Astrocyte (in vitro differentiated cells and primary cell): ENCODE measurements at places on chromosomes 3 and 15. TPM values are rescaled to one million over a fixed set of nuclear protein-coding genes. Genes with fewer than 3 reads are reported as not detected.

GRCh38 chr3:69784954-69785514 is 45.8 kb downstream of the MITF start:
- DNase-seq, result peak; percentile 85
- peaks cover 25% of the 10 kb centered on the region for H3K4me1 ChIP-seq
- H3K4me3 ChIP-seq, result no peak overlapping the region
- no peak overlapping the region for H3K27ac ChIP-seq
- H3K27me3 ChIP-seq, result no peaks in the 10 kb centered on the region

GRCh38 chr3:169390741-169391305 is 272.7 kb downstream of the MECOM start:
- H3K4me1 ChIP-seq, result no peaks in the 10 kb centered on the region
- no peaks in the 10 kb centered on the region for H3K27me3 ChIP-seq
- DNase-seq, result peak; percentile 22
- H3K4me3 ChIP-seq, result no peak overlapping the region
- no peak overlapping the region for H3K27ac ChIP-seq

NUP210 gene
- 0.36 and 1.2 TPM in 2 replicates for total RNA-seq

GRCh38 chr15:99677540-99678134 is 55.6 kb downstream of the LYSMD4 start:
- DNase-seq, result no peak
- no peaks in the 10 kb centered on the region for H3K27me3 ChIP-seq
- peaks cover 4% of the 10 kb centered on the region for H3K4me1 ChIP-seq
- H3K27ac ChIP-seq, result no peak overlapping the region

GRCh38 chr3:172516318-172517214 is 6.7 kb downstream of the TNFSF10 start:
- H3K4me1 ChIP-seq, result peaks cover 11% of the 10 kb centered on the region
- peak overlapping the region; percentile 58 for H3K27ac ChIP-seq
- no peaks in the 10 kb centered on the region for H3K36me3 ChIP-seq
- peak; percentile 95 for DNase-seq
- no peak overlapping the region for H3K4me3 ChIP-seq

DNA sequence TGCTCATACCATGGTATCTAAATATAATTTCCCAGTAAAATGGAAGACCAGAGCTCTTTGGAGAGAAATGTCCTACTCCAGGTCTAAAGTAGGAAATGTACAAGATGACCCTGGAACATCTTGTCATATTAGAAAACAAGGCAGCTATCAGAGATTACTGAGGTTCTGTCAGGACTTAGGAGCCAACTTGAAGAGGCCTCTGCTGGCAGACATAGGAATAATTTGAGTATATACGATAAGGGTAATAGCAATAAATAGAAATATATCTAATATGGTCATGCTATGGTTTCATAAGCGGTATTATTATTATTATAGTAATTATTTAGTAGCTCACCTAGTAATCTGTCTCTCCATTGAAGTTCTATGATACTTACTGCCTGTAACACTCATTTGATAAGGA is 224.2 kb downstream of the SOX2 start:
- H3K4me3 ChIP-seq, result no peak overlapping the region
- no peak overlapping the region for H3K27ac ChIP-seq
- no peaks in the 10 kb centered on the region for H3K27me3 ChIP-seq
- H3K4me1 ChIP-seq, result no peaks in the 10 kb centered on the region
- no peak for DNase-seq

DNA sequence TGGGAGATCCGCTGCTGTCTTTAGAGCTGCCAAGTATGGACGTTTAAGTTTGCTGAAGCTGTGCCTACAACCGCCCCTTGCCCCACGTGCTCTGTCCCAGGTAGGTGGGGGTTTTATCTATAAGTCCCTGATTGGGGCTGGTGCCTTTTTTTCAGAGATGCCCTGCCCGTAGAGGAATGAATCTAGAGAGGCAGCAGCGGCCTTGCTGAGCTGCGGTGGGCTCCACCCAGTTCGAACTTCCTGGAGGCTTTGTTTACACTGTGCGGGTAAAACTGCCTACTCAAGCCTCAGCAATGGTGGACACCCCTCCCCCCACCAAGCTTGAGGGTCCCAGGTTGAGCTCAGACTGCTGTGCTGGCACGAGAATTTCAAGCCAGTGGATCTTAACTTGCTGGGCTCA is 83.4 kb upstream of the FGF7 start:
- no peaks in the 10 kb centered on the region for H3K27me3 ChIP-seq
- no peak for DNase-seq
- H3K4me1 ChIP-seq, result no peaks in the 10 kb centered on the region
- H3K36me3 ChIP-seq, result no peaks in the 10 kb centered on the region
- H3K27ac ChIP-seq, result no peak overlapping the region

DNA sequence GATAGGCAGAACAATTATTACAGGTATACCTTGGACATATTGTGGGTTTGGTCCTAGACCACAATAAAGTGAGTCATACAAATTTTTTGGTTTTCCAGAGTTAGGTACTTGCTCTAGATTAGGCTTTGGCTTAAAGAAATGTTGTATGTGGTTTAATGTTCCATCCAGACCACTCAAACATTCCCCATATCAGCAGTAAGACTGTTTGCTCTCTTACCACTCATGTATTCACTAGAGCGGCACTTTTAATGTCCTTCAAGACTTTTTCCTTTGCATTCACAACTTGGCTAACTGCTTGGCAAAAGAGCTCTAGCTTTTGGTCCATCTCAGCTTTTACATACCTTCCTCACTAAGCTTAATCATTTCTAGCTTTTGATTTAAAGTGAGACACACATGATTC is 250.5 kb upstream of the SETMAR start:
- H3K4me1 ChIP-seq, result no peaks in the 10 kb centered on the region
- H3K36me3 ChIP-seq, result no peaks in the 10 kb centered on the region
- no peaks in the 10 kb centered on the region for H3K27me3 ChIP-seq
- no peak overlapping the region for H3K27ac ChIP-seq
- no peak for DNase-seq
- no peak overlapping the region for H3K4me3 ChIP-seq

DNA sequence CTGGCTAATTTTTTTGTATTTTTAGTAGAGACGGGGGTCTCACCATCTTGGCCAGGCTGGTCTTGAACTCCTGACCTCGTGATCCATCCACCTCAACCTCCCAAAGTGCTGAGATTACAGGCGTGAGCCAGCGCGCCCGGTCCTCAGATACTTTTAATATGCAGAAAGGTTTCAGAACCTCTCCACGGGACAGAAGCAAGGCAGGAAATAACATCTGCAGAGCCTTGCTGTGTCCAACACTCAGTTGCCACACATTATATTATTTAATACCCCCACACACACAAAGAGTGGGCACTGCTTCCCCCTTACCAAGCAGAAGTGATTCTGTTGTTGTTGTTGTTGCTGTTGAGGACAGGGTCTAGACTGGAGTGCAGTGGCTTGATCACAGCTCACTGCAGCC is 28.0 kb downstream of the OSBPL10 start:
- no peaks in the 10 kb centered on the region for H3K4me1 ChIP-seq
- no peak overlapping the region for H3K27ac ChIP-seq
- H3K27me3 ChIP-seq, result no peaks in the 10 kb centered on the region
- no peaks in the 10 kb centered on the region for H3K36me3 ChIP-seq
- H3K4me3 ChIP-seq, result no peak overlapping the region
- no peak for DNase-seq

CTXND1 gene
- total RNA-seq, result not detected in 2 replicates

DNA sequence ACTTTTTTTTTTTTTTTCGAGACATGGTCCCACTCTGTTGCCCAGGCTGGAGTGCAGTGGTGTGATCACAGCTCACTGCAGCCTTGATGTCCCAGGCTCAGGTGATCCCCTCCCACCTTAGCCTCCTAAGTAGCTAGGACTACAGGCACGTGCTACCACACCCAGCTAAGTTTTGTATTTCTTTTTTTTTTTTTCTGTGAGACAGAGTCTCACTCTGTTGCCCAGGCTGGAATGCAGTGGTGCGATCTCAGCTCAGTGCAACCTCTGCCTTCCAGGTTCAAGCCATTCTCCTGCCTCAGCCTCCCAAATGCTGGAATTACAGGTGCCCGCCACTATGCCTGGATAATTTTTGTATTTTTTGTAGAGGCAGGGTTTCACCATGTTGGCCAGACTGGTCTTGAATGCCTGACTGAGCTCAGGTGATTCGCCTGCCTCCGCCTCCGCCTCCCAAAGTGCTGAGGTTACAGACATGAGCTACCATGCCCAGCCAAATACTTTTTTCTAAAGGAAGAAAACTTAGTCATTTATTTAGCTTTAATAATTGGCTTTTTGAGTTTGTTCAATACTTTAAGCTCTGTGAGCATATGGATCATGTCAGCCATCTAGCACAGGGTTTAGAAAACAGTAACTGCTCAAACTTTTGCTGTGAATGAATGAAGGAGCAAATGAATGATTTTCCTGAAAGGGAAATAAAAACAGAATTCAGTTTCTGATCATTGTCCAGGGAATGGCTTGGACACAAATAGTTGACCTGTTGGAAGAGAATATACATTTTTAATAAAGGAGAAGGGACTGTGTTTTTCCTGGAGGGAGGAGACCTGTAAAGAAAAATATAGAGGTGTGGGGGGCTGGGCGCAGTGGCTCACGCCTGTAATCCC is 26.0 kb downstream of the UBE2E1 start:
- no peaks in the 10 kb centered on the region for H3K4me1 ChIP-seq
- no peak overlapping the region for H3K4me3 ChIP-seq
- H3K27me3 ChIP-seq, result no peaks in the 10 kb centered on the region
- DNase-seq, result no peak

- H3K27me3 ChIP-seq, result no peaks in the 10 kb centered on the region
- peaks cover 44% of the 10 kb centered on the region for H3K36me3 ChIP-seq
- no peak overlapping the region for H3K27ac ChIP-seq
- no peaks in the 10 kb centered on the region for H3K4me1 ChIP-seq
- no peak overlapping the region for H3K4me3 ChIP-seq
These were observed 30.8 kb downstream of the MLH1 start for GRCh38 chr3:37024092-37024491.

SCN11A gene
- total RNA-seq, result 0.07 and 0.20 TPM in 2 replicates

DNA sequence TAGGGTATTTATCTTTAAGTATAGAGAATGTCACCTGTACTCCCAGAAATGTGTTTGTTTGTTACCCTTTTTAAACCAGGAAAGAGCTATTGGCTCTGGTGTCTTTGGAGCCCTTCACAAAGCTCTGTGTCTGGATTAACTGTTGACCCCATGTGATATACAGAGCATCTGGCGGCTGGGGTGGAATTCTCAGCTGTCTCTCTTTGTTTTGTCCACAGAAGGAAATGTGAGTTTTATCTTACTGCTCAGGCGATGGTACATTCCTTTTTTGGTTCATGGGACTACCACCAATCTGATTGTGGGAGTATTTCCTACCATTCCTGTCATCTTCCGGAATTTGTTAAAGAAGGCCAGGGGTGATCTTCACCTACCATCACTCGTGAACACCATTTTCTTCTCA is 120.3 kb downstream of the AKAP13 start:
- H3K27me3 ChIP-seq, result no peaks in the 10 kb centered on the region
- H3K4me1 ChIP-seq, result peaks cover 6% of the 10 kb centered on the region
- no peak overlapping the region for H3K27ac ChIP-seq

- H3K27ac ChIP-seq, result no peak overlapping the region
- H3K27me3 ChIP-seq, result no peaks in the 10 kb centered on the region
- DNase-seq, result no peak
- no peaks in the 10 kb centered on the region for H3K4me1 ChIP-seq
- no peaks in the 10 kb centered on the region for H3K36me3 ChIP-seq
- no peak overlapping the region for H3K4me3 ChIP-seq
These were observed 38.6 kb upstream of the PLXNA1 start for GRCh38 chr3:126944089-126944965.

TRIM69 gene
- total RNA-seq, result 32.8 and 37.2 TPM in 2 replicates

DNA sequence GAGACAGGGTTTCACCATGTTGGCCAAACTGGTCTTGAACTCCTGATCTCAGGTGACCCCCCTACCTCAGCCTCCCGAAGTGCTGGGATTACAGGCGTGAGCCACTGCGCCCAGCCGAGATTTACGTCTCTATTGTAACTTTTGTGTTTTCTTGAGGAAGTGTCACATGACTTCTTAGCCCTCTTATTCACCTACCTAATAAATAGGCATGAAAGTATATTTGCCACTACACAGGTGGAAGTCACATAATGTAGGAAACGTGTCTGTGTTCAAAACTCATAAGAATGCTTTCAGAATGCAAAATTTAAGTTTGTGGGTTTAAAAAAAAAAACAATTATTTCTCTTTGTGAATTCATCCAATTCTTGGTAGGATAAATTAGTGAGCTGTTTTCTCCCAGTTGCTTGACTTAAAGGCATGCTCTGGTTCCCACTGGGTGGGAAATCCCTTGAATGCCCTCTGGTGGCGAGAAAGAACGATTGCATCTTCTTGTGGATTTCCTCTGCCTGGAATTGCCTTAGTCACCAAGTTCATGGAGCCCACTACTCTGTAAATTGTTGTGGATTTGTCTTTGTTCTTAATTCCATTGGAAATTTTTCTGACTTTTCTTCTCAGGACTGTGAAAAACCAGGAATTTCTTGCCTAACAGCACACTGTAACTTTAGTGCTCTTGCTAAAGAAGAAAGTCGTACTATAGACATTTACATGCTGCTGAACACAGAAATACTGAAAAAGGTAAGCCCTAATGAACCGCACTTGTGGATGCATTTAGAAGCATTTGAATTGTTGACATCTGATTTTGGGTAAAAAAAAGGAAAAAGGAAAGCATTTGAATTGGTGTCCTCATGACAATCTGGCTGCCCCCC is 82.2 kb upstream of the CTDSPL start:
- H3K27ac ChIP-seq, result no peak overlapping the region
- H3K4me3 ChIP-seq, result no peak overlapping the region
- peak; percentile 64 for DNase-seq
- H3K36me3 ChIP-seq, result no peaks in the 10 kb centered on the region
- H3K4me1 ChIP-seq, result no peaks in the 10 kb centered on the region

GRCh38 chr15:41936649-41937567 is 35.4 kb downstream of the EHD4 start:
- peaks cover 63% of the 10 kb centered on the region for H3K4me1 ChIP-seq
- H3K36me3 ChIP-seq, result peaks cover 8% of the 10 kb centered on the region
- H3K4me3 ChIP-seq, result no peak overlapping the region
- DNase-seq, result peak; percentile 77
- no peaks in the 10 kb centered on the region for H3K27me3 ChIP-seq

BTBD1 gene
- total RNA-seq, result 60.3 and 61.1 TPM in 2 replicates

KLHL40 gene
- not detected in 2 replicates for total RNA-seq

DNA sequence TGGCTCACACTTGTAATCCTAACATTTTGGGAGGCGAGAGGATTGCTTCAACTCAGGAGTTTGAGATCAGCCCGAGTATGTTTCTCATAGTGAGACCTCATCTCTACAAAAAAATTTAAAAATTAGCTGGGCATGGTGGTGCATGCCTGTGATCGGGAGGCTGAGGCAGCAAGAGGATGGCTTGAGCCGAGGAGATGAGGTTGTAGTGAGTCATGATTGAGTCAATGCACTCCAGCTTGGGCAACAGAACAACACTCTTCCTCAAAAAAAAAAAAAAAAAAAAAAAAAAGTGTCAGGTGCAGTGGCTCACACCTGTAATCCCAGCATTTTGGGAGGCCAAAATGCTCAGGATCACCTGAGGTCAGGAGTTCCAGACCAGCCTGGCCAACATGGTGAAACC is 2.4 kb downstream of the RPL39L start:
- DNase-seq, result peak; percentile 45
- H3K4me1 ChIP-seq, result no peaks in the 10 kb centered on the region
- no peaks in the 10 kb centered on the region for H3K36me3 ChIP-seq
- no peak overlapping the region for H3K27ac ChIP-seq

DNA sequence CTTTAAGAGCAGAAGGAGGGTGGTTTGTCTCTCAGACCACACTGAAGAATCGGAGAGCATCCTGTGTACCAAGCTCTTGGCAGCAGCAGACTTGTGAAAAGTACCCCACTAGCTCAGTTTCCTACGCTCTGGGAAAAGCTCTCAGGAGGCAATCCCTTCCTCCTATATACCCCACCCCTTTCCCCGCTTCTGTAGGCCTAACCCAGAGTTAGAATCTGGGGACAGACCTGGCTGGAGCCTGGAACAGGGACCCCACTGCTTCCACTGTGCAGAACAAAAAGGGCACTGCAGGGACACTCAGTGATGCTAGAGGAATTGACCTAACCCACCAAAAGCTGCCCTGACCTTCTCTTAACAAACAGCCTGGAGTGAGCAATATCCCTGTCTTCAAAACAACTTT is 70.0 kb upstream of the CCDC39 start:
- H3K4me1 ChIP-seq, result no peaks in the 10 kb centered on the region
- no peak overlapping the region for H3K27ac ChIP-seq
- no peak for DNase-seq
- H3K36me3 ChIP-seq, result no peaks in the 10 kb centered on the region
